NCI-H1092 (cell line): ENCODE measurements at places on chromosomes 3 and 15.
A peak's percentile ranks its signal among the peaks of the same experiment; 100 is the strongest.

GRCh38 chr3:78035131-78035641, 995.3 kb downstream of the ROBO2 start:
- no peak for DNase-seq

DNA sequence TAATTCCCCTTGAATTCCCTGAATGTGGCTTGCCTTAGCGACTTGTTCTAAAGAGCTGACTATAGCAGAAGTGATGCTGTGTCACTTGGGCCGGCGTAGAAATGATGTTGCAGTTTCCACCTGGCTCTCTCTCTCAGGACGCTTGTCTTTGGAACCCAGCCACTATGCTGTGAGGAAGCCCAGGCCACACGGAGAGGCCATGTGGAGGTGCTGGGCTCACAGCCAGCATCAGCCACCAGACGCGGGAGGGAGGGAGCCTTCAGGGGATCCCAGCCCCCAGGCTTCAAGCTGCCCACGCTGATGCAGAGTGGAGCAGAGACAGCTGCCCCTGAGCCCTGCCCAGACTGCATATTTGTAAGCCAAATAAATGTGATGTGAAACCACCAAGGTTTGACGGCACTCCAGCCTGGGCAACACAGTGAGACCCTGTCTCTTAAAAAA, 18.6 kb downstream of the RNU5B-1 start:
- peak; percentile 89 for DNase-seq

GRCh38 chr15:36954486-36954885, 145.9 kb downstream of the MEIS2 start:
- no peak for DNase-seq

GRCh38 chr3:186307594-186308221, 54.3 kb downstream of the DGKG start:
- DNase-seq, result no peak

DNA sequence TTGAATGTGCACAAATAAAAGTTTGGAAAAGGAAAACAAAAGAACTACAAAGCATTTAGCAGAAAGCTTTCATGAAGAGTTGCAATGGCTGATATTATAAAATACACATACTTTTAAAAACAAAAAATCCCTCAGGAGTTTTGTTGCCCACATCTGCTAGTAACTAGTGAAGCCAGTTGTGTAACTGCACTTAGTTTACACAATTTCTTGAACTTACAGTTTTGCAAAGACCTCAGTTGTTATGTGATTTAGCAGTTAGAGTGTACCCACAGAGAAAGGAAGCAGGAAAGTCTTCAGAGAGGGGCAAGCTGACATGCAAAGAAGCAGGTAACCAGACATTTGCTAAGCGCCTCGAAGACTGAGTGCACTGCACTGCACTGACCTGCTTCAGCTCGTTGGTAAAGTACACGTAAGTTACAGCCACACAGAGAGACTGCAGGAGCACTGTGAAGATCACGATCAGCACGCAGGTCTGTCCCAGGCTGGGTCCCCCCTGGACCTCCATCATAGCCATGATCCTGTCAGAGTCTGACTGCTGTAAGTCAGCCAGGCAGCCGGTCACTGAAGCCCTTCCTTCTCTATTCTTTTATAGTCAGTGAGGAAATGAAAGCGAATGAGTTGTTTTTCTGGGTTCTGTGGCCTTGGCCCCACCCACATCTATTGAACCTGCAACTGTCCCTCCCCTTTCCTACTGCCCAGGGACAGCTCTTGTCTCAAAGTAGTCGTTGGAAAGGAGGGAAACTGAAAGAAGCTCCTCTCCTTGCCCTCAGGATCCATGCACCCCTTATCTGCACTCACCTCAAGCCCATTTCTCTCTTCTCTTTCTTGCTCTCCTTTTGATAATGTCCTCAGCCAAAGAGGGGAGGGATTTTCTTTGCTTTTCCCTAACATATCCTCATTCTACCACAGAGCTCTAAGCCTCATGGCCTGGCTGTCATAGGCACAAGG, at the start of gene TNFSF10:
TNFSF10 (minus strand) TSS at position 560 of the 948 bp plus-strand sequence; CDS start at position 514, 46 bp downstream.
- no peak for DNase-seq

GRCh38 chr3:152719264-152719663, 115.7 kb upstream of the P2RY1 start:
- no peak for DNase-seq

GRCh38 chr15:51366071-51366470, 24.6 kb downstream of the GLDN start:
- no peak for DNase-seq

- DNase-seq, result no peak
Observed at GRCh38 chr3:13063225-13063624, 10.0 kb downstream of the IQSEC1 start.

DNA sequence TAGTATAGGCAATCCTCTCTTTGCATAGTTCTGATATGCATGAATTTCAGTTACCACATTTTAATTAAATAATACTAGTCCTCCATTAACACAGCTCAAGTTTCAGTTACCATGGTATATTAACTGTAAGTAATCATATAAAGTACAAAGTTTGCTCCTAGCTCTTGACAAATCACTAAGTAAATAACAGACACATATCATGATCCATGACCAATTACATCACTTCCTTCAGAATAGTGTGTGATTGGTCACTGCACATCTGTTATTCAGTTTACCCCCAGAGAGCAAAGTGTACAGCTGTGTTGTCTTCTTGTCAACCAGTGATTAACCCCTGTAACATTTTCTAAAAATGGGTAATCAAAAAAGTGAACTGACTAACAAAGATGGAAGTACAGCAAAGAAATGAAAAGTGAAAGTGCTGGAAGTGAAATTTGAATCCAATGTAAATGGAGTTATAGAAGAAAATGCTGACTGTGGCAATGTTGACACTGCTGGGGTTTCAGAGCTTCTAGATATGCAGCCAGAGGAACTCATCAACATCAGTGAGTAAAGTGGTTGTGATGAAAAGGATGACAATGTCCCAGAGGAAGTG, 30.2 kb upstream of the LEKR1 start:
- no peak for DNase-seq

GRCh38 chr3:41683666-41684350, 278.1 kb downstream of the ULK4 start:
- DNase-seq, result no peak

DNA sequence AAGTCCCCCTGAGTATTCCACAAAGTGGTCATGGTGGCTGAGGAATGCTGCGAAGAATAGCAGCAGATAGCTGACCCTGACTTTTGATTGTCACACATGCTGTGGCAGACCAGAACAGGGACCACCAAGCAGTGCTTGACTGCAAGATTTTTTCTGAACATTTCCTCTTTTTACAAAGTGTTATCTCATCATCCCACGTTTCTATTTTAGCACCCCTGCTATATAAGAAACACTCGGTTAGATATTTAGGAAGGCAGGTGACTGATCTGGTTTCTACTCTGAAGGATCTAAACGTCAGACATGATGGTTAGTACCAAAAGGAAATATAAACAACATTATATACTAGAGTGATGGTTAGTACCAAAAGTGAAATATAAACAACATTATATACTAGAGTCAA, 9.1 kb downstream of the SLC25A26 start:
- DNase-seq, result no peak

- no peak for DNase-seq
Observed at GRCh38 chr3:13670292-13670691, 121.4 kb downstream of the FBLN2 start.

DNA sequence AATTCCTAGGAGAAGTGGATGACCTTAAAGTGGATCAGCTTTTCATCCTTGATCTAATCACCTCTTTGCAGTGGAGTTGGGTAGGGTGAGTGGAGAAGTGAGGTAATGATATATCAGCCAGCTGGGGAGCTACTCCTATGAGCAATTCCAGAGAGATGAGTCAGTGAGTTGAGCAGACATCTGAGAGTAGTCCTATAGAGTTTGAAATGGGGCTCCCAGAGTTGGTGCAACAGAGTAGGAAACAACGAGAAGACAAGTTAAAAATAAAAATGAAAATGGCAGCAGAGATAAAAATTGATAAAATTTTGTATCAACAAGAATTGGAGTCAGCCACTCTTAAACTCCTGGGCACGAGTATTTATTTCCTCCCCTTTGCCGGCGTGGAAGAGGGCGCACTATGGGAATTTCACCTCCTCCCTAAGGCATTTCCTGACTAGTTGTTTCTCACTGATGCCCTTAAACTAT, 150.8 kb upstream of the DPH6 start:
- DNase-seq, result no peak

DNA sequence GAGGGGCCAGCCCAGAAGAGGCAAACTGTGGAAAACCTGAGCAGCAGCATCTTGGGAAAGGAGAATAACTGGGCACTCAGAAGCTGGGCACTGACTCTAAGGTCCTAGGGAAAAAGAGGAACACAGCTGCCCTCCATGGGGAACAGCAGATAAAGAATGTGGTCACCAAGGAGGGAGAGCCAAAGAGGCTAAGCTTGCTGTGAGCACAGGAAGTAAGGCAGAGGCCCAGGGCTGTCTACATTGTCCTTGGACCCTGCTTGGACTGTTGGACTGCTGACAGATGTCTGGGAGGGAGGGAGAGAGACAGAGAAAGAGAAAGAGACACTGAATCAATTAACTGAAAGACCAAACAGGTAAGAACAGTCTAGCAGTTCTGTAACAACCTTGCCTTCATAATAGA, 4.5 kb upstream of the MNS1 start:
- no peak for DNase-seq

GRCh38 chr3:175648899-175649298, 789.8 kb downstream of the NAALADL2 start:
- no peak for DNase-seq

GRCh38 chr3:30600572-30600971, 5.8 kb upstream of the TGFBR2 start:
- DNase-seq, result no peak

GRCh38 chr3:108509871-108510270, 525 bp downstream of the MYH15 start:
- no peak for DNase-seq

GRCh38 chr15:99574502-99574901, 8.7 kb downstream of the MEF2A start:
- DNase-seq, result no peak

DNA sequence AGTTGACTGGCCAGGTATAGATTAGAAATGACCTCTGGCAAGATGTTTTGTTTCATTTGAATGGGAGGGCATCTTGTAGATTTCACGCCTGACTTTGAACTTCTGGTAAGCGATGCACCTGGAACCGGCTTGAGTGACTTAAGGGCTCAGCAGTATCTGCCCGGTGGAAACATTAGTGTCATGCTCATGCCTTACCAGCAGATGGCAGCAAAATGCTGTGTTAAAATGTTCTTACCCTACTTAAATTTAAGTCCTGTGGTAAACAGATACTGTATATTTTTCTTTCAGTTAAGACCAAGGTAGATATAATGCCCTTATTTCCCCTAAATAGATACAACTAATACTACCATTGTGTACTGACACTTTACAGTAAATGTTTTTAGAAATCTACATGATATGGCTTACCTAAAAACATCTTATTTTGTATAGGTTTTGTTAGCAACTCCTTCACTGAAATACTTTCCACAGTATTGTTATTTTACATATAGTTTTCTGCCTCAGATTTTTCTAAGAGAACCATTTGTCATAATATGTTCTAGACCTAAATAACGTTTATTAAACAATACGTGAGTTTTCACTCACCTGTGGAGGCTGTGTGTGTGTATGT, 25.5 kb downstream of the ASB7 start:
- DNase-seq, result peak; percentile 1

GRCh38 chr3:168104361-168104760, 8.6 kb upstream of the GOLIM4 start:
- DNase-seq, result no peak

DNA sequence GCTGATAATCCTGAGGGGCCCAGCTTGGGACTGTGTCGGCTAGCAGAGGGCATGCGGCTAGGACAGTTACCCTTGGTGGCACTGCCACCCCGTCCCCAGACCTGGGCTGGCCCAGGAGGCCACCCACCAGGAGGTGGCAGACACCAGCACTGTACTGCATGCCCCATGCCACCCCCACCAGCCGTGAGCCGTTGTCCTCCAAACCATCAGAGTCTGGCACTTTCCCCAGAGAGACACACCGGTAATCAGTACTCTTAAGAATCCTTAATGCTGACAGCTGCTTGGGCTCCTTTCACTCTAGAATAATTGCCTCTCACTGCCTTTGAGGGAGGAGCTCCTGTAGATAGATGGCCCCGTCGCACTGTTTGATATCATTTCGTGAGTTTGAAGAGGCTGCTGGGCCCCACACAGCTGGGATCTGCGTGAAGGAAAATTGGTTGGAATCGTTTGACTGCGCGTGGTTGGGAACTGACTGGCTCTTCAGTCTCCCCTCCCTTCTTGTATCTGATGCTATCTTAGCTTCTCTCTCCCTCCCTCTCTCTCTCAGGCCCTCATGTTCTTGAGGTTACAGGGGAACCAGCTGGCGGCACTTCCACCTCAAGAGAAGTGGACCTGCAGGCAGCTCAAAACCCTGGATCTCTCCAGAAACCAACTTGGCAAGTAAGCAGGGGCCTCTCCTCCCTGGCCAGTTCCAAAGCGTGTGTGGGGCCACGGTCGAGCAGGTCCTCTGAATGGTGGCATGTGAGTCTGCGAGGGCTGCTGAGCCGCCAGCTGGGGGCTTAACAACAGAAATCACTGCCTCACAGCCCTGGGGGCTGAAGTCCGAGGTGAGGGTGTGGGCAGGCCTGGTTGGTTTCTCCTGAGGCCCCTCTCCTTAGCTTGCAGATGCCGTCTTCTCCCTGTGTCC, 94.9 kb downstream of the LRRK1 start:
- DNase-seq, result peak; percentile 42

- DNase-seq, result peak; percentile 10
Observed at GRCh38 chr3:31980530-31981205, 394 bp downstream of the OSBPL10 start.

- DNase-seq, result no peak
Observed at GRCh38 chr3:134146666-134147065, 104.0 kb downstream of the RYK start.

DNA sequence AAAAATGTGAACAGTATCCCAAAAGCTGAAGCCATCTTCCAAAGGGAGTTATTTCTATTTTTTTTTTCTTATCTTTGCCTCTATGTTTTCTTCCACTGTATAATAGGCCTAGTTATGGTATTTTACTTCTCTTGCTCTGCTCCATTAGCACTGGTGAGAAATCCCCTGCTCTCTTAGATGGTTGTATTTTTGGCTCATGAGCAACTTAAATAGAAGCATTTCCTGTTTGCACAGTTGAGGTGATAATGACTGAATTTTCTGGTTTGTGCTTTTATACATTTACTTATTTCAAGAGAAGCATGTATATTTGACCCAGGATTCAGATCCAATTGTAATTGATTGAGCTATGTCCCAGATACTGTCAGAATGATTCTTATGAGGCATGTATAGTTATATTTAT, 61.6 kb upstream of the CD200R1L start:
- no peak for DNase-seq

DNA sequence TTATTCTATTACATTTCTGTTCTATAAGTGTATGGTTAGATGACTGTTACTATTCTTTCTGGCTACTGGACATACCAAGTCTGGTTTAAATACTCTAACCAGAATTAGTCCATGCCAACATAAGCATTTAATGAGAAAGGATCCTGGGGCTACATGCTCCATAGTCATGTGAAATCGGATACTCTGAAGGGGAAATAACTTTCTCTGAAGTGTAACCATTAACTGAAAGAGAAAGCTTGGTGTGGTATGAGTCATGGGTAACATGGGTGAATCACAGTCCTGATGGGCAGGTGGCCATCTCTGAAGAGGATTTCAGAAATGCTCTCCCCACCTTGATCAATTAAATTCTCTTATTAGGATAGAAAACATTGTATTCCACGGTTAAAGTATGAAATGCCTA, 69.4 kb downstream of the FHIT start:
- DNase-seq, result no peak

- no peak for DNase-seq
Observed at GRCh38 chr15:41483519-41483918, 10.2 kb upstream of the ITPKA start.
